ENCODE measurements at places on chromosomes 1 and 21. TPM values are rescaled to one million over a fixed set of nuclear protein-coding genes. Genes with fewer than 3 reads are reported as not detected.

ZNF695 gene
- total RNA-seq, result 1.8 TPM

CYP4A22 gene
- not detected for total RNA-seq

CA6 gene
- not detected for total RNA-seq

ORC1 gene
- 18.1 TPM for total RNA-seq

KLHDC9 gene
- total RNA-seq, result 2.3 TPM

DFFA gene
- 26.4 TPM for total RNA-seq

SWT1 gene
- total RNA-seq, result 1.6 TPM

TLCD4 gene
- total RNA-seq, result 12.2 TPM

NT5C1A gene
- total RNA-seq, result not detected

RNU1-1 gene
- not detected for total RNA-seq

ASTN1 gene
- not detected for total RNA-seq

CASQ2 gene
- total RNA-seq, result not detected

TOMM20 gene
- total RNA-seq, result 113 TPM

Data from A549 treated with CpdA at 1 μM for 4 hours (cell line).